ENCODE measurements at places on chromosomes 3 and 15.

GRCh38 chr15:80265021-80265420, 13.0 kb upstream of the CTXND1 start:
- DNase-seq = no peak

GRCh38 chr15:37040072-37040742, 60.1 kb downstream of the MEIS2 start:
- DNase-seq = no peak

DNA sequence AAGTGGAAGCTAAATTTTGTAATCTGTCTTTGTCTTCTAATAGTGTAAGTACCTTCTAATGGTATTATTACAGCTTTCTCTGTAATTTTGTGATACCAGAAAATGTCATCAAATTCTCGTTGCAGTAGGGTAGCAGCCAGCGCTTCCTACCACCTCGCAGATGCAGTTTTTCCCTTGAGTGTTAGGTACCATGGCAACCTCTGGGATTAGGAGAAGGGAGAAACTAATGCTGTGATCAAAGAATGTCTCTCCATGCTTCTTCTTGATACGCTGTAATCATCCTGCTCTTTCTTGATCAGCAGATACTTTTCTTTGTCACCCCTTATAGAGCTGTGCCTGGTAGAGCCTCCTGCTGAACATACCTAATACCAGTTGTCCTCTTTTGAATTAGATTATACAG, 27.7 kb downstream of the SRP14 start:
- DNase-seq = no peak

DNA sequence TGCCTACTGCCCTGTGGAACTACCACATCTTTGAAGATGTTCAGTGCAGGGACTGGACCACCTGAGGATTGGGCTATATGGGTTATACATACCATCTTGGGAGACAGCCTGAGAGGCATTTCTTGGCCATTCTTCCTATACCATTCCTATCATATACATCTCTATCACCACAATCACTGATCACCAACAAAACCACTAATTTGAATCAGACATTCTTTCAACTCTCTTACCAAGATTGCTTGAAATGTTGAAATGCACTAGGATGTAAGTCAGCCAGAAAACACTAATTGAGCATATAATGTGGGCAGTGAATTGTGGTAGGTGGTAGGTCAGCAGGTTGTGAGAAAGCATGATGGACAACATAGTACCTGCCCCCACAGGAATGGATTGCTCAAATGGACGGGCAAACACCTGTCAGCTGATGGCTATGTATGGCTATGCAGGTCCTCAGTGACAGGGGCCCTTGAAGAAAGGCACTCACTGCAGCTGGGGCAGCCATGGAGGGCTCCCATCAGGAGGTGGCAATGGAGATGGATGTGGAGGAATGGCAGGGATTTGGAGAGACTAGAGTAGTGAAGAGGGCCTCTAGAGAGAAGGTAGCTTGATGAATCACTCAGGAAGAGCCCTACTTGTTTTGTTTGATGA, 49.1 kb downstream of the AMOTL2 start:
- no peak for DNase-seq

- DNase-seq = no peak
Measured at GRCh38 chr15:101103598-101103997, 148.2 kb downstream of the CHSY1 start.

DNA sequence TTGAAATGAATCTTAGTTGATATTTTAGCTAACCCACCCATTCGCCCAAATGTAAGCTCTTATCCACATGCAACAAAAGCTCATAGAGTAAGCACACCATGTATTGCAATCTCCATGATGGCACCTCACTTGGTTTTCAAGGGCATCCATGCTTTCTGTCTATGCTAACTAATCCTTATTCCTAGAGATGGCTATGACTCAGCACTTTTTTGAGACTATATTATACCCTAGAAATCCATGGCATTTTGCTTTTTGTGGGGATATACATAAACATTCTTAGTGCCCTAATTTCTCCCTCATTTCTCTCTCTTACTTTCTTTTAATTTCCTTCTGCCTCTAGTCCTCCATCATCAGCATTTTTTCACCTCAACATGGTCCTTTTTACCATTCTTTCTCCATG, 168.5 kb upstream of the STT3B start:
- DNase-seq = no peak
